Smooth muscle cell of the umbilical artery (primary cell): ENCODE measurements at places on chromosomes 1 and 21. TPM values are rescaled to one million over a fixed set of nuclear protein-coding genes. Genes with fewer than 3 reads are reported as not detected.

Gene OR2T29
- not detected in 2 replicates for total RNA-seq

Gene RRP1
- 13.7 and 22.7 TPM in 2 replicates for total RNA-seq

Gene GCSAML
- total RNA-seq: not detected in 2 replicates

Gene C1orf185
- not detected in 2 replicates for total RNA-seq

Gene OR6N2
- not detected in 2 replicates for total RNA-seq

Gene CBS
- total RNA-seq: 13.4 and 85.5 TPM in 2 replicates

Gene REN
- total RNA-seq: not detected in 2 replicates

Gene BEND5
- total RNA-seq: 0.60 and 1.2 TPM in 2 replicates

Gene TXNIP
- total RNA-seq: 10.4 and 18.1 TPM in 2 replicates

Gene GPBP1L1
- 84.0 and 106 TPM in 2 replicates for total RNA-seq

Gene MFSD2A
- total RNA-seq: 13.4 and 17.9 TPM in 2 replicates

Gene NENF
- total RNA-seq: 20.9 and 34.1 TPM in 2 replicates

Gene SH3GLB1
- 46.0 and 75.7 TPM in 2 replicates for total RNA-seq

Gene IGSF8
- 53.2 and 56.4 TPM in 2 replicates for total RNA-seq

Gene FCRLB
- total RNA-seq: 0.89 and 3.7 TPM in 2 replicates

Gene TNFRSF8
- 0.60 TPM in 1 of 2 replicates, not detected in the other for total RNA-seq

Gene AMY1C
- not detected in 2 replicates for total RNA-seq
